Midbrain (tissue), 1 donor: ENCODE measurements at places on chromosomes 6 and 20.
A peak's percentile ranks its signal among the peaks of the same experiment; 100 is the strongest.

DNA sequence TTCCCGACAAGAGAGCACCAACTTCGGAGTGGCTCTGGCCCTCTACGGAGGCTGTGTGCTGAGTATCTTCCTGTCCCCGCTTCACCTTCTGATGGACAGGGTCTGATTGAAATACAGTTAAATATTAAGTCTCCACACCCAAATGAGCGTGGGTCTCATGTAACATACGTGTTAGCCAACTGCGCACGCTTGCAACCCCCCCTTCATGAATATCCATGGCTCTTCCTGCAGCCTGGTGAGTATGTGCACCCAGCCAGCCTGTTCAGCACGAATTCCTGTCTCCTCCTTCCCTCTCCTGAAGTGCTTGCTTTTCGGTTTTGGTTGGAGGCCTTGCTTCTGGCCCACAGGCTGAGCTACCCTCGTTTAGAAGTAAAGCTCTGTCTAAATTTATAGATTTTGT is 102.9 kb upstream of the FRMD1 start:
- DNase-seq: no peak

- no peak for DNase-seq
These were observed 84.3 kb upstream of the SCP2D1 start for GRCh38 chr20:18729231-18729825.

DNA sequence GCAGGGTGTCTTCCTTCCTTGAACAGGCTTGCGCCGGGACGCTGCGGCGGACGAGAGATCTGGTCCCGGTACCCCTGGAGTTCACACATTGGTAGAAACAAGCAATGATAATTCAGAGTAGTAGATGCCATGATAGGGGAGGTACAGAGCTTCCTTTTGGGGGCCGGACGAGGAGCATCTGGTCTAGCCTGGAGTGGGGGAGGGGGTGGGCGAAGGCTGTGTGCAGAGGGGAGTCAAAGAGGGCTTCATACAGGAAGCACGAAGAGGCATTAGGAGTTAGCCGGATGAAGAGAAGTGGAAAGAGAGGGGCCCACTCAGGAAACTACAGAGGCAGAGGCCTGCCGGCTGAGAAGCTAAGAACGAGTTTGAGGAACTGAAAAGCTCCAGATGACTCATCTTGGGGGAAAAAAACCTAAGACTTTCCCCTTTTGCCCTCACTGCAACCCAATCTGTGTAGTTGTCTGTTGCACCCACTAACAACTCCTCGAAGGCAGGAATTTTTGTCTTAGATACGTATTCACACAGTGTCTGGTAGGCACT is 611 bp downstream of the CNPY3 start:
- DNase-seq: peak; percentile 43

DNA sequence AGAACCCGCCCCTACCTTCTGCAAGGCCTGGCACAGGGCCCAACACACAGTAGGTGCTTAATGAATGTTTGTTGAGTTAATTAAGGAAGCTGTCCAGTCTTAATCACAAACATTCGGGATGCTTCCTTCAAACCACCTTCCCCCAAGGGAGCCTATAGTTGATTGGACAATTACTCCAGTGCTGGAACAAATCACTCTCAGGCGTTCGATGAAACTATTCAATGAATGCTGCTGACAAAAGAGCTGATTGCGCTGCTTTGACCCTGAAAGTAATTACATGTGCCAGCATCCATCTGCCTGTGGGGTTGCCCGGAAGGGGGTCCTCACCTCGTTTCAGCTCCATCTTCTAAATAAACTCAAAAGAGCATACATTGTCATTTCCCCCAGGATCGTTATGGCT is 112.0 kb upstream of the SRSF6 start:
- no peak for DNase-seq

DNA sequence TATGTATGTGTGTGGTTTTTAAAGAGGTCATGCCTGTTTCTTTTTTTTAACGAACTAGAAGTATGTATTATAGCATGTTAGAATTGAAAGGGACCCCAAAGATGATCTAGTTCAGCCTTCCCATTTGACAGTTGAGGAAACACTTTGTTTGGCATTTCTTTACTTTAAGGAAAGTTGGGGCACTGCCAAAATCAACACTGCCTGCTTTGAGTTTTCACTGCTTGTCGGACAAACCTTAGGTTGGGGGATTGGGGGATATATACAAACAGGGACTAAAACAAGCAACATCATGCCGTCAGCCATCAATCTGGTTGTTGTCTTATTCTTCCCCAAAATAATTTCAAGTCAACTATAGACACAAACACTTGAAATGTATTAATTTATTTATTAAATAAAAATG is 14.1 kb upstream of the CALHM6 start:
- DNase-seq: no peak

- no peak for DNase-seq
These were observed 139.6 kb downstream of the MAP3K4 start for GRCh38 chr6:161130967-161131766.

DNA sequence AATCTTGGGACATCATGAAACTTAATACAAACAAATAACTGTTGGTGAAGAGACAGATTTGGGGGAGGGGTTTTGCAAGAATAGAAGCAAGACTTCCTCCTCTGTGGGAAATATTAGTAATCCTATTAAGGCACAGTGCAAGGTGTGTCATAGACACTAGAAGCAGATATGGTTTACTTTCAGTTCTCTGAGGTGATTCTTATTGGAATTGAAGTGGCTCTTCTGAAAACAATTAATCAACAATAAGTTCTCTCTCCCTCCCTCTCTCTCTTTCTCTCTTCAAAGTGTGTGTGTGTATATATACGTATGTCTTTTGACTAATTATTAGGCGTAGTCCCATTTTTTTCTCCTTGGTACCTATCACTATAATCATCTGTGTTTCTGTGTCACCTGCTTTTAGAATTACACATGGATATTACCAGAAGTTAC is 99.8 kb downstream of the HIVEP2 start:
- no peak for DNase-seq

DNA sequence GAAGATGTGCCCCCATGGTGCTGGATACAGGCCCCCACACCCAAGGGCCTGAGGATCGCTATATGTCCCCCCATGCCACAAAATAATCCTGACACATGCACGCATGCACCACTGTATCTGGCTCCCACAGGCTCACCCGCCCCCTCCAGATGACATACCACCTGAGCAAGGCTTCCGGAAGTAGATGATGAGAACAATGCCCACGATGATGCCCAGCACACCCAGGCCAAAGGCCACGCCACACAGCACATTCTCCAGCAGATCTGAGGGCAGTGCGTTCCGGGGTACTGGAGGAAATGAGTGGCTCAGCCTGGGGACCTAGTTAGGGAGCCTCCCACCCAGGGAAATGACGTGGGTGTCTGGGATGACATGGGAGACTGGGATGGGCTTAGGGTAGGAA is 3.8 kb downstream of the HLA-DMA start:
- DNase-seq: no peak

DNA sequence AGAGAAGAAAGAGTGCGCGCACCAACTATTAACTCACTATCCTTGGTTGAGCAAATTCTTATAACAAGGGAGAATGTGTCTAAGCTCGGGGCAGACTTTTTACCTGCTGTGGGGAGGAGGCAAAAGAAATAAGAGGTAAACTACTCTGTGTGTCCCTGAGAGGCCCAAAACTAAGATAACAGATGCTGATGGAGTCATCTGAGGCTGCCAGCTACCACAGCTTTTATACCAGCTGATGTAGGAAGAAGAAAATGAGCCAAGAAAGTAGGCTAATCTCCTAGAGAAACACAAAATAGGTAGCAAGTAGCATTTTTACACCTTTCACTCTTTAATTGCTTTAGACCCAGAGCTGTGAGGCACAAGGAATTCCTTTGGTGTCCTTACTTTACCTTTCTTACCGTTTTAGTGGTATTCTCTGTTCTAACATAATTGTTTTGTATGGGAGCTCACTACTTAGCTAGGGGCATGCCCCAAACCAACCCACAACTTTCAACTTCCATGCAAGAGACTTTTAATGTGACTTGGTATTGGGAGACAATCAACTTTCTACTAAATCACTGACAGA is 27.8 kb upstream of the PIM1 start:
- no peak for DNase-seq

DNA sequence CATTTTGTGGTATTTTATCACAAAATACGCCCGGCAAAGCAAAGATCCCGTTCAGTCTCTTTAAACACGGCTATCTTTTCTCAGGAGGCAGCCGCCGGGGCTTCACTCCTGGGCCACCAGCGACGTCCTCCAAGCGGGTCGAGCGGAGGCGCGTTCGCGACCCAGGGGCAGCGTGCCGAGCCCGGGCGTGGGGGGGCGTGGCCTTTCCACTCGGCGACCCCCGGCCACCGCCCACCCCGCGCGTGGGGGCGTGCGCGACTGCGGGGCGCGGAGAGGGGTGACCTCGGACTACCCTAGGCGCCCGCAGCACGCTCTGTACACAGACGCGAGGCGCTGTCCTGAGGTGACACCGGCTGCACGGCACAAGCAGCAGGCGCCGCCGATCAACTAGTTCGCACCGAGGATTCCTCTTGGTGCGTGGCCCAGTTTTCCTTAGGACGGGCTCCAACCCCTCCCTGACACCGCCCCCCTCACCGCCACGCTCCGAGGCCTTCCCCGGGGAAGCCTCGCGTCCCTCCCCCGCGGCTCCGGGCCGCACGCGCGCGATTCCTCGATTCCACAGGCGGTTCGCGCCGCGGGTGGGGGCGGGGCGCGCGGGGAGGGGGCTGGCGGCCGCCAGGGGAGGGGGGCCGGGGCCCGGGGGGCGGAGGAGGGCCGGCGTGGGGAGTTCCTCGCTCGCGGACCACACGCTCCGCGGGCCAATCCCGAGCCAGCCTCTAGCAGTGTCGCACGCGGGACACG is 1.1 kb upstream of the JARID2 start:
- DNase-seq: peak; percentile 89

- DNase-seq: no peak
These were observed at the start of gene CLDN20 for GRCh38 chr6:155263373-155264063. Gene CLDN20, plus strand, starts transcription at chr6:155264013. Its CDS starts 11,707 bp downstream, at chr6:155275720.

- no peak for DNase-seq
These were observed 50.0 kb downstream of the ISM1 start for GRCh38 chr20:13271098-13271497.

DNA sequence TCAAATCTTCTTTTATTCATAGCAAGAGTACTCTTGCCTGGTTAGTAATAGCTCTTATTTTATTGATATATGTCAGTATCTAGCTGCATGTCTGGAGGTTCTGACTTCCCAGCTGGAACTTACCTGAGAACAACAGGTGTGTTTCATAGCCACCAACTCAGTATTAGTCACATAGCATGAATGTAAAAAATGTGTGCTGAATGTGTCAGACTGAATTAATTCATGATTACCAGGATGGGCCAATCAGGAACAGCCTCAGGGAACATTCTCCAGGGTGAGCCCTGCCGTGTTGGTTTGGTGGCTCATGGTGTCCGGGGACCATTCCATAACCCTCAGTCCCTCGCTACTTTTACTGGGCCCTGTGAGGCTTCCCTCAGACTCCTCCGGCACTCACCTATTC is 99.7 kb downstream of the TULP4 start:
- DNase-seq: no peak

DNA sequence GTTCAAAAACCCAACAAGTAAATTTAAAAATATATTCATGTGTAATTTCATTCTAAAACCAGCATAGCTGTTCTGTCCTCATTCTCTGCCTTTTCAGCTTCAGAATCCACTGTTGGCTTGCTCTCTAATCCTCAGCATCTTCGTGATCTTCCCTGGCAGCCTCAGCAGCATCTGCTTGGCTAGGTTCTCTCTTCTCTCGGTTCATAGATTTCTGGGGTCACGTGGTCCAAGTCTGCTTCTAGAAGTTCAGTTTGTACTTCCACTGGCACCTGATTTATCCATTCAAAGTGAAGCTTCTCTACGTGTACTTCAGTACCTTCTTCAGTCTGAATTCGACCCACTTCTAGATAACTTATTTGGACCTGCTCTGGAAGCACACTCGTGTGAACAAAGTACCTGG is 245.7 kb downstream of the EPM2A start:
- DNase-seq: no peak

DNA sequence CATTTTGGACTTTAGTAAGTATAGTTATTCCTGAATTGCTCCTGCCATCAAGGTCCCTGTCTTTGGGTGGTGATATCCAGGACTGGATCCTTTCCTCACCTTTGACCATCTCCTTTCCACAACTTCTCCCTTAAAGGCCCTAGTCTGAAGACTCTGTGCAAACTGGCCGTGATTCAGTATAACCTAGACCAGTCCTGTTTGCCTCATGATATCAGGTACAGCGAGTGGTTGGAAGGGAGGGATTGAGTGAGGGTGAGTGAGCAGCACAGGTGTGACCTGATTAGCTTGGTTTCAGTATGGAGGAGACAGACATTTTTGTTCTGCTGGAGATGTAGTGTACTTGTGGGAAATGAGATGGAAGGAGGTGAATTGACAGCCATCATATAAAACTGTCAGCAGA is 2.3 kb upstream of the RRP36 start:
- no peak for DNase-seq

DNA sequence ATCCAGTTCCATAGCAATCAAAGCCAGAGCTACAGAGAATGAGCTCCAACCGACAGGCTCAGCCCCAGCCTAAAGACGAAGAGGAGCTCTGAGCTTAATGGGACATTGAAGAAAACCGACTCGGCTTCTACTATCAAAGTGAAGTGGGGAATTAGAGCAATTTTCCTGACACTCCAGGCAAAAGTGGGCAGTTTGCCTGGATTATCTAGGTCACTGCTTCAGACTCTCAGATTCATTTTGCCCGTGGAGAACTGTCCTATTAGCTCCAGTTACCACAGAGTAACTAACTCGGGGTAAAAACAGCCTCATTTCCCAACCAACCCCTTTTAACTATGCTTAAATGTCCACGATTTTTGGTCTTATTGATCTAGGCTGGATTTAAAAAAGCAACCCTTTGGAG is 592.1 kb upstream of the NRSN1 start:
- DNase-seq: peak; percentile 28

DNA sequence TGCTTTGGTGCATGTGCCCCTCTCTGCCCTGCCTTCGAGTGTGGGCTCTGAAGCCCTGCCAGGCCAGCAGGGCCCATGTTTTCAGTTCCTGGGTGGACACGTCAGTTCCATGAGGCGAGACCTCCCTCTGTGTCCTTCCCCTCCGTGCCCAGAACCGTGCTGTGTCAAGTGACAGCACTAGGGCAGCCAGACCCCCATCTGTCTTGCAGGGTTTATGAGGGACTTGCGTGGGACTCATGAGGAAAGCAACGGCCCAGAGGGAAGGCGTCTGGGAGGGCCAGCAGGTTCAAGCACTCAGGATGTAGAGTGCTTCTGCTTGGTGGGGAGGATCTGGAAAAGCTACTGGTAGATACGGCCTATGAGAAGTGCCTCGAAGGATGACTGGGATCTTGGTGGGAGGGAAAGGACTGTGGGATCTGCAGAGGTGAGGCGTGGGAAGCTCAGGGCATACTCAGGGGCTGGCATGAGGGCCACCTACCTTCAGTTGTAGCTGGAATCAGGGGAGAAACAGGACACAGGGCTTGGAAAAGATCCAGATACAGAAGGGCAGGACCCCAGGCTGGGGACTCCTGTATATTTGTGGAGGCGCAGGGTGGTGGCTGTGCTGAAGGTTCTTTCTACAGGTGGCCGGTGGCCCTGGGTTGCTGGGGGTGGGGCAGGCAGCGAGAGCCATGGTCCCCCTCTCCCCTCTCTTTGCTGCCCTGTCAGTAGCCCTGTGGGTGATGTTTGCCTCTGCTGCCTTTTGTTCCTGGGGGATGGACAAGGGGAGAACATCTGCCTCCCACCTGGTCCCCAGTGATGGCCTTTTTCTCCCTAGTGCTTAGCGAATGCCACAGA is 5.5 kb downstream of the NPEPL1 start:
- DNase-seq: no peak
